SK-N-SH (cell line): ENCODE measurements at places on chromosomes 2 and 18. TPM values are rescaled to one million over a fixed set of nuclear protein-coding genes. Genes with fewer than 3 reads are reported as not detected.

DNA sequence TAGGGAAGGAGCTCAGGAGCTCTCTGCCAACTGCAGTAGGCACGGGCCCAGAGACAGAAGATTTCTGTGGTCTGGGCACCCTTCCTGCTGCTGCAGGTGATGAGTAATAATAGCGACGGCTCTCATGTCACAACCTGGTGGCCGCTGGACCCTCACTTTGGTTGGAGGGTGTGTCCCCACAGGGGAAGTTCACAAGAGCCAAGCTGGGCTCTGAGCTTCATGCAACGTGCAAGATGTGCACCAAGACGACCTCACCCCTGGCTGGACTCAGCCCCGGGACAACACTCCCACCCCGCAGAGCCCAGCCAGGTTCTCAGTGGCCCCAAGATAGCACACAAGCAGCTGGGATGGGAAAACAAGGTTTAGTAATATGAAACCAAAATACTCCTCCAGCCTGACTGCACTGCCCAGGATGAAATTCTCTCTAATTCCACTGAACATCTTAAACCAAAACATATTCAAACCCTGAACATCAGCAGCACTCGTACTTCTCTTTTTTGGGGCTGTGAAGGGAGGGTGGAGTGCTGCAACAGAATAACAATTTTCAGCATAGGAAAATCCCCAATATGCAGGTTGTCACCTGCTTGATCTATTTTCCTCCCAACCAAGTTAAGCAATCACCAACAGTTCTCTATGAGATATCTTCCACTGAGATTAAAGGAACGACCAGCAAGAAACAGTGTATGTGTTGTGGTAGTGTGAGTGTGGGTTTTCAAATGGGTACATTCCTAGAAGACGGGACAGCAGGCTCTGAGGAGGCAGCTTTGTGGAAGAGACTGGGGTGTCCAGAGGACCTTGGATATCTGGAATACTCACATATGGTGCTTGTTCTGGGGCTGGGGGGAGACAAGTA, 26.5 kb downstream of the BCL2 start:
- no peaks in the 10 kb centered on the region for H3K27me3 ChIP-seq
- H3K4me3 ChIP-seq: no peak overlapping the region
- H3K36me3 ChIP-seq: no peaks in the 10 kb centered on the region
- no peaks in the 10 kb centered on the region for H3K4me1 ChIP-seq
- no peak for DNase-seq

GRCh38 chr2:233973786-233974185, 56.6 kb downstream of the TRPM8 start:
- H3K4me3 ChIP-seq: no peak overlapping the region
- no peak for DNase-seq

GRCh38 chr2:168849610-168850009, 40.6 kb downstream of the SPC25 start:
- no peaks in the 10 kb centered on the region for H3K36me3 ChIP-seq
- no peaks in the 10 kb centered on the region for H3K4me1 ChIP-seq
- H3K27ac ChIP-seq: no peak overlapping the region

- no peak overlapping the region for H3K4me3 ChIP-seq
- H3K27ac ChIP-seq: no peak overlapping the region; the same call in 1 of the 2 replicates
- no peaks in the 10 kb centered on the region for H3K4me1 ChIP-seq
- DNase-seq: no peak
- H3K36me3 ChIP-seq: no peaks in the 10 kb centered on the region
Measured at GRCh38 chr18:13309748-13310670, 91.4 kb downstream of the LDLRAD4 start.

Gene ASB18
- not detected in 2 replicates for polyA plus RNA-seq
